ENCODE measurements at places on chromosomes 3 and 15.
A peak's percentile ranks its signal among the peaks of the same experiment; 100 is the strongest.

- DNase-seq = no peak
These were observed 98.1 kb upstream of the STRIT1 start for GRCh38 chr3:155391551-155391958.

DNA sequence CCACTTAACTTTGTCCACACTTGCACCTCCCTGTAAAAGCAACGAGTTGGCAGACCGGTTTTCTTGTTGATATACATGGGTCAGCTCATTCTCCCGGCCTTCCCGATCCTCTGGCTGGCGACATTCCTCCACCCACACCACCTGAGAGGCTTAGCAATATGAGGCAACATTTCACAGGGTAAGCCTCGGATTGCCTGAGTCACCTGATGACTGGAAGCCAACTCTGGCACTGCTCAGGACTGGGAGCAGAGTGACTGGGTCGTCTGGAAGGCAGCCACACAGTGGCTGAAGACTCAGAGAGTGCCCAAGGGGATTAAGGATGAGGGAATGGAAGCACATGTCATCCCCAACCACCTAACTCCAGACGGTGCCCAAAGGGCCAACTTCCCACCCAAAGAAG, 9.8 kb downstream of the HOMER2 start:
- no peak for DNase-seq

- DNase-seq = no peak
These were observed 40.3 kb downstream of the CFAP100 start for GRCh38 chr3:126434931-126435411.

- no peak for DNase-seq
These were observed 1.5 kb upstream of the ISLR start for GRCh38 chr15:74171965-74172541.

DNA sequence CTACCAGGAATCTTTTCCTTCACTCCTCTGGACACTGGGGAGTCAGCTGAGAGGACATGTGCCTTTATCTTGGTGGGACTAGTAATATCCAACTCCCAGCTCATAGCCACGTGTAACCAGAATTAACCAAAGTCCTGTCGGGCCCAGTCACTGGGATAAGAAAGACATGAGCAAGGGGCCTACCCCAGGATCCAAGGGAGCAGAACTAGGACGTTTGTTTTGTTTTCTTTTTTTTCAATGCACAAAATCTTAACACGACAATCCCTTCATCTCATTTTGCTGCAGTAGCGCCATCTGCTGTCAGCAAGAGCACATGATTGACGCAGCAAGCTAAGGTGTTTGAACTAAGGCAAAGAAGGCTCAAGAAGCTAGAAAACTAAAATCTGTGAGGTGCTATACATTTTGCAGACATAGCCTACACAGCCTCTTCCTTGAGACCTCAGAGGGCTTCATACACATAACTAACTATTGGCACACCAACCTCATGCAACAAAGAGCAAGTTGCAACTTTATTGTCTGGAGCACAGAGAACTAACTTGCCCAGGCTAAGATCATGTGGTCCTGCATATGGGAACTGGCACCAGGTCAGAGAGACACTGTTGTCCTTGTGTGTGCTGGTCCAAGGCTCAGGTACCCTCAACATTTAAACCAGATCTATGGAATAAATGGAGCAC, 43.6 kb downstream of the RLBP1 start:
- peak; percentile 33 for DNase-seq

DNA sequence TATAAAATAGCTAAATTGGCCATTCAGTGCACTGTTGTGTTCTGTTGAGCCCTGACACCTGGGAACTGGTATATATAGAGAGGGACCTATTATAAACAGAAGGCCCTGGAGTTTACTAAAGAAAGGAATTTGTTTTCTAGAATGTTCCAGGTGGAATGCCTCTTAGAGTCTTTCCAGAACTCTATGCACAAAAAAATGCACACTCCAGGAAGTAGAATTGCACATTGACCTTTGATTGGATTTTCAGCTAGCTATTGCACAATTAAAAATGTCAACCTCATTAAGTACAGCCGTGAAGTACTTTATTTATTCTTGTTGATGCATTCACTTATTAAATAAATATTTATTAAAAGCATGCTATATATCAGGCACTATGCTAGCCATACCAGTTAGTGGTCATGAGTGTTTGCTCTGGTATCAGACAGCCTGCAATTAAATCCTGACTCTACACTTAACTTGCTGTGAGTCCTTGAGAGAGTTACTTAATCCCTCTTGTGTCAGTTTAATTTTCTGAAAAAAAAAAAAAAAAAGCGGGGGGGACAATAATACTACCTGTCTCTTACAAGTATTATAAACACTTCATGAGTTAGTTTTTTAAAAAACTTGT, 40.8 kb downstream of the NDUFB4 start:
- DNase-seq = no peak

DNA sequence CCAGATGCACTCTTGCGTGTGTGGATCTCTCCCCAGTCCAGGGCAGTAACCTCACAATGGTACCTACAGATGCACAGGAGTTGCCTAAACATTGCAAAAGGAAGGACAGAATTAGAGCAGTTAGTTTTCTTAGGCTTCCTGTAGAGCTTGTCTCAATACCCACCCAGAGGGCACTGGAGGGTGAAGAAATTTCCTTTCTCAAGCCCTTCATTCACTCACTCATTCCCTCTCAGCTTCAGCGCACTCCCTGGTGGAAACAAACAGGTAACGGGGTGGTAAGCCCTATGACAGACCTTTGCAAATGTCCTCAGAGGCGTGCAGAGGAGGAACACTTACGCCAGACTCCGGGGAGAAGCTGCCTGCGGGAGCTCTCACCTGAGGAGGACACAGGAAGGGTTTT, 267.4 kb upstream of the HES1 start:
- no peak for DNase-seq

DNA sequence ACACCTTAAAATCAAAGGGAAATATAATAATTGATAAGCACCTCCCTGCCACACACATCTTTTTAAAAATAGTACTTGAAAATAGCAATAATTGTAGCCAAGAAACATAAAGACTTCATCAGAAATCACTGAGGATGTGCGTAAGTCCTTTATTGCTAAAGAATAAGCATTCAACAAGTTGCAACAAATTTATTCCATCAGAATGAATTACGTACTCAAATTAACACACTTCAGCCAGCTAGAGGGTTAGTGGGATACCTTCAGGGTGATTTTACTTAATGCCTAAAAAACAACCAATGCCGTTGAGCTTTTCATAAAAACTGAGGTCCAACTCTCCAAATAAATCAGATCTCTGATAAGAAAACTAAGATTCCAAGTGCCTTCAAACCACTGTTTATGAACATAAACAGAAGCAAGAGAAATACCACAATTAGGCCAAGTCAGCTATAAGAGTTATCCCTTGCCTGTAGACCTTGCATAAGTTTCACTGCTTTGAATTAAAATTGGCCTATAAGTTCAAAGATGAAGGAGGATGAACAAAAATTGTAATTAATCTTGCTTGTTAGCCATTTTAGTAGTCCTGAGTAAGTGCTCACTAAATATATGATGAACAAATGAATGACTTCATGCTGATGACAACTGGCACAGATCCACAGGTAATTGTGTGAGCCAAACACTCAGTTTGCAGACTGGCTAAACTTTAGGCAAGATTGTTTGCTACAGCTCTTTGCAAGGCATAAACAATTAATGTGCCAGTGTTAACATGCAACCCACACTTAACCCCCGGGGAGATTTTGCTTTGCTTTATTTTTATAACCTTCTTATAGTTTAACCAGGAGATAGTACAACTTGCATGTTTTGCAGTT, 375.1 kb upstream of the THBS1 start:
- DNase-seq = no peak

DNA sequence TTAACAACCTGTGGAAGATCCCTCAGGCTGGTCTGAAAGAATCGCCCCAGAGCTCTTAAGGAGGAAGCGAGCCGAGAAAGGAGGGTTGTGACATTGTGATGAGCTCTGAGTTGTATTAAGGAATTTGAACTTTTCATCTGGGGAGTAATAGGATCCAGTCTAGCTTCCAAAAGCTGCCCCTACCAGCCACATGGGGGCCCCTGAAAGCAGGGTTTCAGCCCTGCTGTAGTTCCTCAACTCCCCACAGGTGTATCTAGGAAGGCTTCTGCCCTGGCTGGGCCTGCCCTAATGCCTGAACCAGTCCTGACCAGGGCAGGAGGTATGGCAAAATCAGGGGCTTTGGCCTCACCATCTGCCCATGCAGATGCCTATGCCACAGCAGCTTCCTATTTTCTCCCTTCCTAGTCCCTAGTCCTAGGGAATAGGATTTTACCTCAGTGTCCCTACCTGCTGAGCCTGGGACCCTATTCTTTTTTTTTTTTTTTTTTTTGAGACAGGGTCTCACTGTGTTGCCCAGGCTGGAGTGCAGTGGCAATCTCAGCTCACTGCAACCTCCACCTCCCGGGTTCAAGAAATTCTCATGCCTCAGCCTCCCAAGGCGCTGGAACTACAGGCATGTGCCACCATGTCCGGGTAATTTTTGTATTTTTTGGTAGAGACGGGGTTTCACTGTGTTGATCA, 5.0 kb upstream of the AP3S2 start:
- peak; percentile 22 for DNase-seq

DNA sequence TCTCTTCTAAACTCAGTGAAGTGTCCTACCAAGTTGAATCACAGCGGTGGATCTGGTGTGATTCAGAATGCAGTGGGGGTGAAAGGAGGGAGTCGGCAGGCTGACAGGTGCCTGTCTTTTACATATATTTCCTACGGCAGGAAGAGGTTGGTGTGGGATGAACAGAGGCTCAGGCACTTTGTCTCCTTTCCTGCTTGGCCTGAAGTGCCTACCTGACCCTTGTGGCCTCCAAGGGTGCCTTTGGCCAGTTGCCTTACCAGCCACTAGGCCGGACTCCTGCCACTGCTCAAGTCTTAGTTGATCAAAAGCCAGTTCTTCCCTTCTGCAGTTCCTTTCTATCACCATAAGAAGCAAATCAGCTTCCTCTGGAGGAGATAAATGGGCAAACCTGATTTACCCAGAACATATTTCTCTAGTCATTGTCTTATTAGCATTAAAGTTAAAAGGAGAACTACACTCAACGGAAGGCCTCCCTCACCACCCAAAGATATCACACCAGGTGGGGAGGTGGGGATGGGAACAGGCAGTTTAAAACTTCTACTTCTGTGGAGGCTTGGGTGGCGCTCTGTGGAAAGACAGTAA, 52.1 kb downstream of the CRTC3 start:
- DNase-seq = no peak

DNA sequence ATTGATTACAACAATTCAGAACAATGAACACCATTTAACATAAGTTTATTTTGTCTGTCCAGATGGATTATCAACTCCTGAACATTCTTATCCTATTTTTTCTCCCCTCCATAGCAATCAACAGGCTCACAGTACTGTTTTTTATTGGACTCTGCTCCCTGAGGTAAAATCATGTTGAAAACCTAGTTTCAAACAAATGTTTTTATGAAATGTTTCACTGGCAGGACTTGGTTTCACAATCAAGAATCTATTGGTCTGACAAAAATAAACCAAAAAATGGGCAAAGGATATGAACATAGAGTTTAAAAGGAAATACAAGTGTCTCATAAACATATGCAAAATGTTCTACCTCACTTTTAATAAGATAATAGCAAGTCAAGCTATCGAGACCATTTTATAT, 2.6 kb upstream of the MYRIP start:
- no peak for DNase-seq

- peak; percentile 24 for DNase-seq
These were observed 8.0 kb upstream of the FAM107A start for GRCh38 chr3:58585005-58585786.

- no peak for DNase-seq
These were observed 314.1 kb upstream of the TGFBR2 start for GRCh38 chr3:30292192-30292893.

- DNase-seq = no peak
These were observed 7.4 kb downstream of the RPL14 start for GRCh38 chr3:40464339-40465110.

GRCh38 chr3:150079029-150079739, 108.5 kb upstream of the PFN2 start:
- no peak for DNase-seq

DNA sequence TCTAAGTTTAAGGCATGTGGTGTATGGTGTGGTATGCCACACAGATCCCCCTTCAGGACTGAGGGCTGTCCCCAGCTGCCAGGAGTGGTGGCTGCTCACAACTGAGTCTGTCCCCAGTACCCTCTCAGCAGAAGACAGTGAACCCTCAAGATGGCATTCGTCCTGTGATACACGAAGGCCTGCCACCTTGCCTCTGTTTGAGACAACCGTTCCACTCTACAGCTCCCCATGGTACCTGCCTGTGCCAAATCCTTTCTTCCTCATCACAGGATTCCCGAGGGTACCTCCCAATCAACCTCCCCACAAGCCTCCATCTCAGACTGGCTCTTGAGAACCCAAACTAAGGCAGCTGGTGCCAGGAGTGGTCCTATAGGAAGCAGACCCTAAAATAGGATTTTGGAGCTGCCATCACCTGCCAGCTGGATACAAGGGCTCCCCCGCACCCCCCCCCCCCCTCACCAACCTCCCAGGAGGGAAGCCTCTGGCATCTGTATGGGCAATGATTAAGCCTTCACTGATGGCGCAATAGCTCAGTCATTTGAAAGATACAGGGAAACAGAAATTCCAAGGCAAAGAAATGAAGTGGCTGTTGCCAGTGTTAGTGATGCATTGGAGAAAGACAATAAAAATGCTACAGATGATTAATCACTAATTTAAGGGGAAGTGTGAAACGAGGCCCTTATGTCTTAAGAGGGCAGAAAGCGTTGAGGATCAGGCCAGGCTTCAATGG, 230.0 kb upstream of the LYSMD4 start:
- DNase-seq = no peak

DNA sequence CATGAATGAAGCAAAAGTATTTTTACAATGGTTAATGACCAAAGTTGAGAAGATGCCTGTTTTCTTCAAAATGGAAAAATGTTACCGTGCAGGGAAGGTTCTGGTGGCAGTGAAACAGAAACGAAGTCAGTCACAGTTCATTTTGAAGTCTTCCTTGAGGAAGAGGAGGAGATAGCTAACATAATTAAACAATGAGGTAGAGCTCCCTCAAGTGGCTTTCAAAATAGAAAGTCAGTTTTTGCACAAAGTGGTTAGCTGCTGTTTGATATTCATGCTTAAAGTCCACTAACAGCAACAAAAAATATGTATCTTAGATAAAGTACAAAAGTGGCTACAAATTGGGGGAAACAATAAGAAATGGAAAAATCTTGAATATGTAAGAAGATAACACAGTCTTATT, 87.3 kb downstream of the TFG start:
- DNase-seq = no peak

DNA sequence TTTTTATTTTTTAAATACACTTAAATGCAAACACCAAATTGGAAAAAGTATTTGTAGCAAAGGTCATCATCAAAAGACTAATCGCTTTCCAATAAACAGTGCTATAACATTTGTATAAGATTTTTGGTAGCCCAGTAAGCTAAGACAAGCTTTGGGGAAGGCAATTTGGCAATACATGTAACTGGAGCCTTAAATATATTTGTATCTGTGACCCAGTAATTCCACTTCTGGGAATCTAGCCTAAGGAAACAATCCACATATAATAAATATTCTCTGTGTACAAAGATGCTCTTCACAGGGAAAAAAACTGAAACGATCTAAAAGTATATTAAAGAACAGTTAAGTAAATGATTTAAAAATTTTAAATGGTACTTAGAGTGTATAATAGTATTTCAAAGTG, 65.5 kb upstream of the TJP1 start:
- DNase-seq = no peak

GRCh38 chr3:39869890-39870289, 60.5 kb downstream of the MYRIP start:
- DNase-seq = no peak

GRCh38 chr15:25683911-25684310, 179.2 kb downstream of the ATP10A start:
- no peak for DNase-seq

Data from CD4-positive, alpha-beta T cell (primary cell).